GOT3 (cell line): ENCODE measurements at places on chromosomes 6 and 20.

GRCh38 chr6:40328386-40328985 lies 258.7 kb downstream of the LRFN2 start:
- DNase-seq: no peak

- DNase-seq: no peak
Observed at GRCh38 chr6:149320796-149321195, 3.3 kb downstream of the TAB2 start.

GRCh38 chr20:4102381-4102780 lies 87.0 kb upstream of the RNF24 start:
- no peak for DNase-seq

DNA sequence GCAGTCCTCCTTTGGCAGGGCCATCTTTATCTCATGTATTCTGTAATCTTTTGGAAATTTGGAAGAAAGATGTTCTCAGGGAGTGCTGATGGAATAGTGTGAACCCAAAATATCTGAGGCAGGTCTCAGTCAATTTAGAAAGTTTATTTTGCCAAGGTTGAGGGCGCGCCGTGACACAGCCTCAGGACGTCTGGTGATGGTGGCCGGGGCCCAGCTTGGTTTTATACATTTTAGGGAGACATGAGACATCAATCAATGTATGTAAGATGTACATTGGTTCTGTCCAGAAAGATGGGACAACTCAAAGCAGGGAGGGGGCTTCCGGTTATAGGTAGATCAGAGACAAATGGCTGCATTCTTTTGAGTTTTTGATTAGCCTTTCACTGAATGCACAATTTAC lies 89.8 kb downstream of the ERMARD start:
- DNase-seq: no peak

GRCh38 chr20:5880326-5880725 lies 70.0 kb downstream of the TRMT6 start:
- no peak for DNase-seq

- DNase-seq: no peak
Observed at GRCh38 chr6:64357430-64357829, 721.8 kb downstream of the PHF3 start.

GRCh38 chr6:7424967-7425807 lies 35.6 kb downstream of the RIOK1 start:
- DNase-seq: no peak

- DNase-seq: no peak
Observed at GRCh38 chr6:36138667-36139066, 8.4 kb downstream of the MAPK13 start.

- no peak for DNase-seq
Observed at GRCh38 chr6:105458551-105458950, 55.7 kb upstream of the PREP start.

GRCh38 chr6:166997768-166998255 lies 1.4 kb upstream of the CEP43 start:
- peak; percentile 8 for DNase-seq

- no peak for DNase-seq
Observed at GRCh38 chr6:167872538-167873210, 46.0 kb downstream of the AFDN start.

DNA sequence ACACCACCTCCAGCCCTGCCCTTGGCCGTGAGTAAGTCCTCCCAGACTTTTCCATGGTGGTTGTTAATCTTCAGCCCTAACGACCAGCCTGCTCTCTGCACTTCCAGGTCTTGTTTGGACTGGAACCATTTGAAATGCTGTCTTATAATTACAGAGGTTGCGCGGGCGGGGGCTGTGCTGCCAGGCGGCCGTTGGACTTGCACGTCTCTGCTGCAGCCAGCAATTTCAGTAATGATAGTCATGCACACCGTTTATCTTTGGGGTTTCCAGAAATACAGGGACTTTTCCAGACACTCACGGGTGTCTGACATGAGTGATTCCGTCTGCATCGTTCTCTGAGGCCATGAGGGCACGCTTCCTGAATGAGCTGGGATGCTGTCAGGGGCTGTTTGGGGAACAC lies 118.2 kb downstream of the BMP7 start:
- DNase-seq: no peak

DNA sequence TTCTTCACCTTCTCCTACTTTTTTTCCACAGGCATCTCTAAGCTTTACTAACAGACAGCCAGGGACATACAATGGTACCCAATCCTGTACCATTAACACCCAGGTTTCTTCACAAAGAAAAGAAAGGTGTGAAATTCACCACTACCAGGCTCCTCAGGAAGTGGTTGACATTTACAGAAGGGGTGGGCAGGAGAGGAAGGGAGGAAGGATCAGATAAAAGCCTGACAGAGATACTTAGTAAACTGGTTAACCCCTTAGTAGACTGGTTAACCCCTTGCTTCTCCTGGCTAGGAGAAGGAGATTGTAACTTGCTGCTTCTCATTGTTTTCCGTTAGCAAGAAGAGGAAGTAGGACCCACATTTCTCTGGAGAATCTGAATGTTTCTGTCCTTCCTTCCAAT lies 7.2 kb downstream of the SAMD3 start:
- DNase-seq: no peak

DNA sequence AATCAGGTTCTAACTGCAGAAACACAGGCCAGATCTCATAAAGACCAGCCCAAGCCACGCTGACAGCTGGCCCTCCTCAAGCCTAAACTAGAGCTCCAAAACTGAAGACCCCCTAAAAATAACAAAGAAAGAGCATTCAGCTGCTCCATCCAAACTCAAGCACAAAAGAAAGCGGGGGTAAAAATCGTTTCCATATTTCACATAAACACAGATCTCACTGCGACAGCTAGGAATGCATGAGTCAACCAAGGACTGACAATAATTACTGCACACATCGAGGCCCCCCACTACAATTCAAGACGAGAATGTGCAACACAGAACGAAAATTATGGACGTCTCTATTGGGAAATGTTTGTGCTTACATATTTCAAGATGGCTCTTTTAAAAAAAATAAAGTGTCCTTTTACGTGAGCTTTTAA lies 31.1 kb downstream of the CNKSR3 start:
- DNase-seq: no peak

GRCh38 chr6:135182071-135183001 lies 1.2 kb downstream of the MYB start:
- no peak for DNase-seq

DNA sequence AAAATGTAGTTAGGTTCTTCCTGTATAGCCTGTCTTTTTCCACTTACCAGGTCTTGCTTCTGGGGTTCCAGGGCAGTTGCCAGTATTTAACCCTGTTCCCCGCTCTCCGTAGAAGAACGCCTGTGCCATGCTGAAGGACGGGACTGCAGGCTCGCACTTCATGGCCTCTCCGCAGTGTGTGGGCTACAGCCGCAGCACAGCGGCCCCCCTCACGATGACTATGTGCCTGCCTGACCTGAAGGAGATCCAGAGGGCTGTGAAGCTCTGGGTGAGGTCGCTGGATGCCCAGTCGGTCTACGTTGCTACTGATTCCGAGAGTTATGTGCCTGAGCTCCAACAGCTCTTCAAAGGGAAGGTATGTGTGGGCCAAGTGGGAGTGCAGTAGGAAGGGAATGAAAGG lies 23.0 kb downstream of the POFUT1 start:
- no peak for DNase-seq

GRCh38 chr6:141956868-141957267 lies 175.9 kb upstream of the GJE1 start:
- no peak for DNase-seq

- no peak for DNase-seq
Observed at GRCh38 chr20:991850-992249, 10.3 kb downstream of the RSPO4 start.

DNA sequence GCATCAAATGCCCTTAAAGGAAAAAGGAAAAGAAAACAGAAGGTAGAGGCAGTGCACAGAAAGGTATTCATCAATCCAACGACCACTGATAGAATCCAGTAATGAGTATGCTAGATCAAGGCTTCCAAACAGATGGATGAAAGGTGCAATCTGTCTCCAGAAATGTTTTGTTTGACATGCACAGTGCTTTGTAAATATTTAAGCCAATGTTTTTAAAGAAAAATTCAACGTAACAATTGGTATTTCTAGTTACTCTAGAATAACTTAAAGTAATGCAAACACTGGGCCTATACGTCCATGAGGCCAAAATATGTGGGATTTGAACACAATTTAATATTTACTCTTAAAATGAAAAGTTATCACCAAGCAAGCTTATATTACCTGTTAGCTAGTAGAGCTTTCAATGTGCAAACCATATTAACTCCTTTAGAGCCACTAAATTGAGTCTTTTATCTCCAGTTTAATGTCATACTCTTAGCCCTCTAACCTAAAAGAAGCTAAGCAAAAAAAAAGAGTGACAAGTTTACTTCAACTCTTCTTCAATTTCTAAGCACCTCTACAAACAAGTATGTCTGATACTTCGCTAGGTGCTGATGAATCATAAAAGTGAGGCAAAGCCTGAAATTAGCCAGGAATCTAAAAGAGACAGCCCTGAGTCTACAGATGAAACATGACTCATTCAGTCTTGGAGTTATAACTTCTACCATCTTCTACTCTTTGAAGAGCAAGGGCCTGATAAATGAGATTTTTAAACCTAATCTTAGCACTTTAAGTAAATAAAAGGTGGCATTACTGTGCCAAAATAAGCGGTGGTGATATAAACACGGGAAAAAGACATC lies 169.8 kb downstream of the PTPRK start:
- no peak for DNase-seq

DNA sequence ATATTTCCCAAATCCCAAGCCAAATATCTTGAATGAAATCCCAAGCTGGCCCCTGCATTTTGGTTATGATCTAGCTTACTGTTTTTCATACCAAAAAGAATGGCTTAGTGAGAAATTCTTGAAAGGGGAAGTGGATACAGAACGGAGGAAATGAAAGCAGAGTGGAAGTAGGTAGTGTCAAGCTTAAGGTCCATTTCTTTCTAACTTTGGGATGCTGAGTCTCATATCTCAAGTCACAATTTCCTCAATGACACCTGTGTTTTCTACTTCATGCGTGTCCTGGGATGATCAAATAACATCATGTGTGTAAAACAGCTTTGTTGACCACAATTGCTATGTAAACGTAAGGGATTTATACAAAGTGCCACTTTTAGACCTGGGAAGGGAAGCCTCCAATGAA lies 238.8 kb upstream of the SLC35B3 start:
- DNase-seq: no peak

DNA sequence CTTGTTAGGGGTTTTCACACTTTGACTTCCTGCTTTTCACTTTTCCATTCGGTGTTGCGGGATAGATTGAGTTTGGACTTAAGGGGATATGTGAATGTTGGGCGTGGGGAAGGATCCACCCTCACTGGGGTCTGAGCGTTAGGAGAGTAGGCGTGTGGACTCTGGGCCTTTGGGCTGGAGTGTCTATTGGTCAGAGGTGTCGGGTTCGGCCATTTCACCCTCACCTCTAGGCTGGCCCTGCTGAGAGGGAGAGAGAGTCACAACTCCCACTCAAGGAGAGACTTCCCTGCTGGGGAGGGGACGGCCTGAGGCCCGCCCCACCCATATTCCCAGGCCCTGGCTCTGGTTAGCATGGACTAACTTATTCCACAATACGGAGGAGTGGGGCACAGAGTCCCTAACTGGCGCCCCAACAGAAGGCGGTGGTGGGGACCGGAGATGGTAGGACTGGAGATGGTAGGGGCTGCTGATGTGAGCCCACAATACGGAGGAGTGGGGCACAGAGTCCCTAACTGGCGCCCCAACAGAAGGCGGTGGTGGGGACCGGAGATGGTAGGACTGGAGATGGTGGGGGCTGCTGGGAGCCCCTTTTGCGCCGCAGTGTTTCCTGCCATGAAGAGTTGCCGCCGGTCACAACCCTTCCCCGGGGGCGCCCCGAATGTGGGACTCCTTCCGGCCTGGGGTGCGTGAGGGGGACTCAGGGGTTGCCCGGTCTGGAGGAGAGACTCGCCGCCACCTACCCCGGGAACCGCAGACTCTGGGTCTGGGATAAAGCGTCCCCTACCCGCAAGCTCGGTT lies 1.4 kb upstream of the PTPRA start:
- DNase-seq: no peak

GRCh38 chr6:82686719-82687118 lies 323.1 kb downstream of the TPBG start:
- DNase-seq: no peak

DNA sequence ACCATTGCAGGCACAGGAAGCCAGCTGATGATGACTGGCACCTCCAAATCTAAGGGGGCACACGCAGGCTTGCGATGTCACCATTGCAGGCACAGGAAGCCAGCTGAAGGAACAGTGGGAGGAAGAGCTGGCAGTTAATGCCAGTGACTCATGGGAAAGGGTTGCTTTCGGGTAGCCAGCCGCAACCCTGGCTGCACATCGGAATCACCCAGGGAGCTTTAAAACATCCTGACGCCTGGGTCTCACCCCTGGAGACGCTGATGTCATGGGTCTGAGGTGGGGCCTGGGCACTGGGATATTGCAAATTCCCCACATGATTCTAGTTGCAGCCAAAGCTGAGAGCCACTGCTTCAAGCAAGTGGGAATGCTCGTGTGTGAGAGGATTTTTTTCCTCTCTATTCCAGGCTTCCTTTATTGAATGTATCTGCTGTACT lies 16.1 kb upstream of the CCN6 start:
- DNase-seq: peak; percentile 74

- DNase-seq: peak; percentile 92
Observed at GRCh38 chr20:2237059-2237458, 58.7 kb upstream of the TGM3 start.

- no peak for DNase-seq
Observed at GRCh38 chr6:4940416-4940815, 63.4 kb downstream of the RPP40 start.

DNA sequence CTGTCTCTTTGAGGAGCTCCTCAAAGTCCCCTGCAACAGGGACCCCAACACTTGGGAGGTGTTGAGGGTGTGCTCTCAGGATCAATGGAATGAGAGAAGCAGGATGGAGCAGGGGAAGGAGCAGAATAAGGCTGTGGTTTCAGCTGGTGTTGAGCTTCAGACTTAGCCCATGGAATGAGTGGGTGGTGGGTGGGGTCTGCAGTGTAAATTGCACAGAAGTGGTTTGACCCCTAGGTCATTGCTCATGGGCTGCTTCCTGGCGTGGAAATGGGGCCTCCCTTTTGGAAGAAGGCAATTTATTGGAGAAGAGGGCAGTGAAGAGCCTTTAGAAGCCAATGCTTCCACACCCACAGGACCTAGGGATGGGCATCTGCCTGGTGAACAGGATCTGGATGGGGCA lies 37.0 kb upstream of the KCNG1 start:
- no peak for DNase-seq

- peak; percentile 92 for DNase-seq
Observed at GRCh38 chr20:62861726-62862336, at the start of gene TCFL5. Gene TCFL5, minus strand, starts transcription at chr20:62861822. Its CDS starts 152 bp downstream, at chr20:62861670.

DNA sequence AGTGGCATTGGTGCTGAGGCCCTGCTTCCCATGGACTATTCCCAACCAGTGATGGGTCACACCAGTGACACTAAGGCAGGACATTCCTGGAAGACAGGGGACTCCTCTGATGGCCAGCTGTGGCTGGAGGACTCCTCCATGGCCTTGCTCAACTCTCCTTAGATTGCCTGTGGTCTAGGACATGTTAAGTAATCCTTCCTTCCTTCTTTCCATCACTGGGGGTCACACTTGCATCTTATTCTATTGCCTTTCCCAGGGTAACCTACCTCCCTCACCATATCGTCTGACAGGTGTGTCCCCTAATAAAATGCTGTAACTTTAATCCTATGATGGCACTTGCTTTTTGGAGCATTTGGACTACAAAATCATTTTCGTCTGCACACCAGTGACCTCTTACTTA lies 24.5 kb upstream of the HLA-A start:
- DNase-seq: no peak

GRCh38 chr6:79064635-79065034 lies 13.4 kb downstream of the PHIP start:
- DNase-seq: no peak

GRCh38 chr20:47917549-47918070 lies 132.3 kb upstream of the SULF2 start:
- DNase-seq: no peak
